OCI-LY7 (cell line): ENCODE measurements at places on chromosomes 7 and 10.

- no peak for DNase-seq
Observed at GRCh38 chr10:53997953-53998352, 803.1 kb downstream of the PCDH15 start.

DNA sequence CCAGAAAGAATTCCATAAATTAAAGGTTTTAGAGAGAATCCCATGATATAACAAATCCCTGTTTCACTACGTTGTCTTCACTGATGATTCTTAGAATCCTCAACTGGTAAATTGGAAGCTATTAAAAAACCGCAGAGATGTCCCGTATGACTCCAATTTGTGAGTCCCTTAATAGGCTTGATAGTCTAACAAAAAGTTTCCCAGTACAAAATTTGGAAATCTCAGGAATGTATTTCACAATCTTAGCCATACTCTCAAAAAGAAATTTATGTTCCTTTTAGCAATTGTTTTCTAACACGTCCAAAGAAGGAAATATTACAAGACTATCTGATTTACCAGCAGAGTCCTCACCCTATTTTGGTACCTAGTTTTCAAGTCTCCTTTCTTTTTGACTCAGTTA is 2.5 kb downstream of the TES start:
- DNase-seq, result no peak

- DNase-seq, result no peak
Observed at GRCh38 chr7:88116235-88116795, 103.5 kb downstream of the SRI start.

GRCh38 chr10:43124574-43125273 is 13.5 kb upstream of the CSGALNACT2 start:
- no peak for DNase-seq

DNA sequence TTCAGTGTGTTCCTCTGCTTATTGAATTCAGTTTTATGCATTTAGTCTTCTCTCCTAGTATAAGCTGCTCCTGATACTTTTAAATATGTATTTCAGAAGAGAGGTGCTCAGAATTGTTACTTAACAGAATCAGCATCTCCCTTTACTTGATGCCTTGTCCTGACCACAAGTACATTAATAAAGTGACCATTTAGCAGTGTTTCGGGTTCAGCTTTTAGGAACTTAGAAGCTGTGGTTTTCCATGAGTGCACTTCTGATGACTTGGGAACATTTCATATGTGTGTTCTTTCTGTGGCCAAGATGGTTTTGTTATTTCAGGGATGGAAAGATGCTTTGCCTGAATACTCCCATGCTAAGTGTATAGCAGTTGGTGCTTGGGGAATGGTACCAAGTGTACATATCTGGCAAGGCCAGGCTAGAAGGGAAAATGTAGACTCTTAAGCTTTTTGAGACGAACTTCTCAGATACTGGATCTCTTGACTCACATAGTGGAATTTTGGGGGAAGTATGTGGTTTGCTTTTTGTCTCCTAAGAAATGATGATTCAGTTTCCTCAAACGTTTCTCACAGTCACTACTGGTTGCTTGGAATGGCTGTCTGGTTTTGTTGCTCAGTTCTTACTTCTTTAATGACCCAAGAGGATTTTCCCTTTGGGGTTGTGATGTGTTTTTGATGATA is 17.2 kb downstream of the SGPL1 start:
- DNase-seq, result no peak

- no peak for DNase-seq
Observed at GRCh38 chr7:74063223-74063641, 20.4 kb upstream of the LIMK1 start.

DNA sequence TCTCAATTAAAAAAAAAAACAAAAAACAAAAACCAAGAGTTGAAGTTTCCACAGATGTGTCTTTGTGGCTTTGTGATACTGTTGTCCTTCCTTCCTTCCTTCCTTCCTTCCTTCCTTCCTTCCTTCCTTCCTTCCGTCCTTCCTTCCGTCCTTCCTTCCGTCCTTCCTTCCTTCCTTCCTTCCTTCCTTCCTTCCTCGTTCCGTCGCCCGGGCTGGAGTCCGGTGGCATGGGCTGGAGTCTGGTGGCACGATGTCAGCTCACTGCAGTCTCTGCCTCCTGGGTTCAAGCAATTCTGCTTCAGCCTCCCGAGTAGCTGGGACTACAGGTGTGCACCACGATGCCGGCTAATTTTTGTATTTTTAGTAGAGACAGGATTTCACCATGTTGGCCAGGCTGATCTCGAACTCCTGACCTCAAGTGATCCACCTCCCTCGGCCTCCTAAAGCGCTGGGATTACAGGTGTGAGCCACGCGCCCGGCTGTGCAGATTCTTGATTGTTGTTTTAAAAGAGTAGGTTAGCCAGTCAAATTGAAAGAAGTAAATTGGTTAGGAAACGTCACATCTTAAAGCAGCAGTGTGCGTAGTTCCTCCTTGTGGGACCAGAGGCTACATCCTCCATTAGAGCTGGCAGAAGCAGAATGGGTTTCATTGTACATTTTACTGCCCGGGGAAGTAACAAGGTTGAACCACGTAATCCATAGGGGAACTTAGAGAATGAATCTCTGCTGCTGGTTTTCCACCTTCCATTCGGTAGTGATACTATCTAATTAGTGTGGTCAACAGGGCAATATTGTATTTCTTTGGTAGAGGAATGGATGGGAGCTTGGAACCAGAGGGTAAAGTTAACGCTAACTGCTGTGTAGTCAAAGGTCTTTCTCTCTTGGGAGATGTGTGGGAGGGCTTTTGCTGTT is 20.6 kb downstream of the DNAJB6 start:
- no peak for DNase-seq

DNA sequence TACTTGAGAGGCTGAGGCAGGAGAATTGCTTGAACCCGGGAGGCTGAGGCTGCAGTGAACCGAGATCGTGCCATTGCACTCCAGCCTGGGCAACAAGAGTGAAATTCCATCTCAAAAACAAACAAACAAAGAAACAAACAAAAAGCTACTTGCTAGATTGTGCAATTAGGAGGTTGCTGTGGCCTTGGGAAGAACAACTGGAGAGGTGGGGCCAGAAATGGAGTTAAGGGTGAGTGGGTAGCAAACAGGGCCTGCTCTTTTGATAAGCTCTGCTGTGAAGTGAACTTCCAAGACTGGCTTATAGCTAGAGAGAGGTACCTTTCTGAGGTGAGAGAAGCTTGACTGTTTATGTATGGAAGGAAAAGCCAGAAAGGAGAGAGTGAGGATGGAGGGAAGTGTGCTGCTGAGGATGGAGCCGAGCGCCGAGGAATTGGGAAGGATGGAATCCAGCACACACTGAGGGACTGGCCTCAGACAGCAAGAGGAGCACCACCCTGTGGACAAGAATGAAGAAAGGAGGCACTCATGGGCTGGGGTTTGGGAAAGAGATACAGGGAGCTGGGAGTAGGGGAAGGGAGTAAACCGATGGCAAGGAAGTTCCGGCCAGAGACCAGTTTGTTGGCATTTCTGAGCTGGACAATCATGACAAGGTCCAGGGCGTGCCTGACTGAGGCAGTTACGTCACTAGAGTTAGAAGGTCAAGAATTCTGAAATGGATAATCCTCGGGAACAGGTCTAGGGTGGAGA is 7.0 kb upstream of the RPEL1 start:
- no peak for DNase-seq

DNA sequence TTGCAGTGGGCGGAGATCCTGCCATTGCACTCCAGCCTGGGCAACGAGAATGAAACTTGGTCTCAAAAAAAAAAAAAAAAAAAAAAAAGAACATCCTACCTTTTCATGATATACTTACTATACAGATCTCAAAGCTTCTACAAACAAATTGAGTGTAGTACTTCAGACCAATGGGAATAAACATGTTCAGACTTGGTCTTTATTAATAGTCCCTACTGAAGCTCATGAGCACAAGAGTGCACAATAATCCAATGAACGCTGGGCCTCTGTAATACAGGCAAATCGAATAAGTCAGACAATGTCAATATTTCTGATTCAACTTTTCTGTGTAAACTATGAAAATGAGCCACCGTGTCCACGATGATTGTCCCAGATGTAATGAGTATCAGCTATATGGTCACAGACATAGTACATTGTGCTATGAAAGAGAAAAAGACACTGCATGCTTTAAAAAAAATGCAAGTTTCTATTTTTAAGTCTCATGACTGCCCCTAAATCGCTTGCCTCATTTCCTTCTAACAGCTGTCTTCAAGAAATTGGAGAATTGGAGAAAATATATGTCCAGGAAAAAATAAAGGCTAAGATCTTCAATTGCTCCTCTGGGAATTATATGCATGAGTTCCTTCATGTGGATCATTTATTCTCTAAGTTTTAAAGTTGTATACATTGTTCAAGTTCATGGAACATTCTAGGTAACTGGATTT is 64.0 kb upstream of the CTTNBP2 start:
- DNase-seq, result no peak

- DNase-seq, result no peak
Observed at GRCh38 chr7:100677308-100678267, 4.0 kb downstream of the GNB2 start.

DNA sequence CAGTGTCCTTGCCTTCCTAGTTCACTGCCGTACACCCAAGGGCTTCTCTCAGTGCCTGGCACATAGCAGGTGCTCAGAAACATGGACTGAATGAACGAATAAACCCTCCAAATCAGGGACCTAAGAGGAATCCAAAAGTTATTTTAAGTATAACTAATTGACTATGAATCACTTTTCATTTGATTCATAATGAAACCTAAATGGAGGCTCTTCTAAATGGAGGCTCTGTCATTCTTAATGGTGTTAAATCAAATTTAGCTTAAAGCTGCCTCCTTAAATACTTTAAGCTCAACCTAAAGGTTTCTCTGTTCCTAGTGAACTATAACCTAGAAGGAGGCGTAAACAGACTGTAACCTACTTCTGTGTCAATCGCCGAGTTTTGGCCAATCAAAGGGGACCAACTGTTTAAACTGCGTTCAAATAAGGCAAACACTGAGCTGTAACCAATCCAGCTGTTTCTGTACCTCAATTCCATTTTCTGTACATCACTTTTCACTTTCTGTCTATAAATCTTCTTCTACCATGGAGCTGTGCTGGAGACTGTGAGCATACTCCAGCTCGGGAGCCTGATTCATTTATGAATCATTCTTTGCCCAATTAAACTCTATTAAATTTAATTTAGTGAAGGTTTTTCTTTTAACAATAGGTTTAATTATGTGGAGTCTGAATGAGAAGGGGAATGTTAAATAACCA is 11.0 kb downstream of the PYROXD2 start:
- DNase-seq, result no peak

- DNase-seq, result no peak
Observed at GRCh38 chr7:22845221-22845834, 22.7 kb upstream of the TOMM7 start.

GRCh38 chr10:81096558-81096957 is 558.9 kb downstream of the SH2D4B start:
- no peak for DNase-seq

- no peak for DNase-seq
Observed at GRCh38 chr10:87578842-87579401, 74.2 kb downstream of the MINPP1 start.

- no peak for DNase-seq
Observed at GRCh38 chr10:129161150-129161549, 305.9 kb upstream of the MGMT start.

GRCh38 chr7:12303062-12303461 is 92.0 kb downstream of the TMEM106B start:
- no peak for DNase-seq

DNA sequence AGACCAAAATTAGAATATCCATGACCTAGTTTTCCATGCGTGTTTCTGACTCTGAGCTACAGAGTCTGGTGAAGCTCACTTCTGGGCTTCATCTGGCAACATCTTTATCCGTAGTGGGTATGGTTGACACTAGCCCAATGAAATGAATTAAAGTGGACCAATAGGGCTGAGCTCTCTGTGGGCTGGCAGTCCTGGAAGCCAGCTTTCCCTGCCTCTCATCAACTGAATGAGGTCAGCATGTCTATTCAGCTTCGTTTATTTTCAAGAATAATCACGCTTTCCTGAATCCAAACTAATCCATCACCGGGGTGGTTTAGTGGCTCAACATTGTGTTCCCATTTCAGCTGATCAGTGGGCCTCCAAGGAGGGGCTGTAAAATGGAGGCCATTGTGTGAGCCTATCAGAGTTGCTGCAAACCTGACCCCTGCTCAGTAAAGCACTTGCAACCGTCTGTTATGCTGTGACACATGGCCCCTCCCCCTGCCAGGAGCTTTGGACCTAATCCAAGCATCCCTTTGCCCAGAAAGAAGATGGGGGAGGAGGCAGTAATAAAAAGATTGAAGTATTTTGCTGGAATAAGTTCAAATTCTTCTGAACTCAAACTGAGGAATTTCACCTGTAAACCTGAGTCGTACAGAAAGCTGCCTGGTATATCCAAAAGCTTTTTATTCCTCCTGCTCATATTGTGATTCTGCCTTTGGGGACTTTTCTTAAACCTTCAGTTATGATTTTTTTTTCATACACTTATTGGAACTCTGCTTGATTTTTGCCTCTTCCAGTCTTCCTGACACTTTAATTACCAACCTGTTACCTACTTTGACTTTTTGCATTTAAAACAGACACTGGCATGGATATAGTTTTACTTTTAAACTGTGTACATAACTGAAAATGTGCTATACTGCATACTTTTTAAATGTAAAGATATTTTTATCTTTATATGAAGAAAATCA is 35.5 kb downstream of the CAV1 start:
- DNase-seq, result no peak

- no peak for DNase-seq
Observed at GRCh38 chr10:17836942-17837341, 27.8 kb downstream of the MRC1 start.

GRCh38 chr7:138745189-138745588 is 44.0 kb upstream of the SVOPL start:
- no peak for DNase-seq

DNA sequence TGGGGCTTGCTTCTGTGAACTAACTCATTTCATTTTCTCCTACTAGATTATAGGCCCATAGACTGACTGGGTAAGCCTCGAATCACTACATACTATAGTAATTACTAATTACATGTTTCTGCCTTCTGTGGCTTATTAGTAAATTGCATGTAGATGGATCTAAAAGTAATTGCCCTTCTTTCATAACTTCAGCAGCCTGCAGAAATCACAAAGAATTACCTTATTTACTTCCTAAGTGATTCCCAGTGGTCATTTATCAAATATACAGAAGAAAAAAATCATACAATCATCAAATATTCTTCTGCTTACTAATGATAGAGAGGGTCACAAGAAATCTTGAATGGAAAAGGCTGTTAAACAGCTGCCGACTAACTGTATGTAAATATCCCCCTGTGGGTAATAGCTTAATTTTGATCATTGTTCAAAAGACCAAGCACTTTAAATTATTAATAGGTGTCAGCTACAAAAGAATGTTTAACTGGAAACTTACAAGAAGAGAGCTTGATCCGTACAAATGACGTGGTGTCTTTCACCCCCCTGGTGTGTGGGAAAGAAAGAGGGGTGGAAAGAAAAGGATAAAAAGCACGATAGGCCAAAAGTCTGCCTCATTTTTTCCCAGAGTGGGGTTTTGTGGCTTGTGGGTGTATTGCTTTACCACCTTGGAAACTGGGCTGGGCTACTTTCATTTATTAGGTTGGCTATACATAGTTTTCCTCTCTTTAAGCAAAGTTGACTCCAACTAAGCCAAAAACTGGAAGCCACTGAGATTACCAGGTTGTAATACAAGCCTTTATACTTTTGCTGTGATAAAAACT is 361.8 kb upstream of the ZMIZ1 start:
- no peak for DNase-seq

- DNase-seq, result no peak
Observed at GRCh38 chr10:103709341-103709920, 145.9 kb downstream of the SH3PXD2A start.

GRCh38 chr7:137684316-137684715 is 162.5 kb downstream of the DGKI start:
- DNase-seq, result no peak
